ENCODE measurements at places on chromosomes 6 and 20. TPM values are rescaled to one million over a fixed set of nuclear protein-coding genes. Genes with fewer than 3 reads are reported as not detected.

RPL7L1 gene
- total RNA-seq = 140 TPM

TENT5A gene
- 16.4 TPM for total RNA-seq

GRM1 gene
- not detected for total RNA-seq

NKX2-2 gene
- not detected for total RNA-seq

DSE gene
- total RNA-seq = 148 TPM

PRR18 gene
- total RNA-seq = under 0.01 TPM

TRIM40 gene
- total RNA-seq = not detected

MRAP2 gene
- total RNA-seq = under 0.01 TPM

SERPINB1 gene
- 160 TPM for total RNA-seq

GLP1R gene
- total RNA-seq = not detected

CST4 gene
- not detected for total RNA-seq

PLCB4 gene
- total RNA-seq = 1.0 TPM

SLC23A2 gene
- total RNA-seq = 8.2 TPM

ADTRP gene
- 25.3 TPM for total RNA-seq

FIG4 gene
- total RNA-seq = 17.9 TPM

KCNQ2 gene
- not detected for total RNA-seq

POPDC3 gene
- total RNA-seq = 10.9 TPM

ZNF311 gene
- 4.8 TPM for total RNA-seq

LAMP5 gene
- not detected for total RNA-seq

KIAA1755 gene
- not detected for total RNA-seq

DLK2 gene
- 4.8 TPM for total RNA-seq
